Aortic smooth muscle cell (primary cell): ENCODE measurements at places on chromosomes 5 and 9. TPM values are rescaled to one million over a fixed set of nuclear protein-coding genes. Genes with fewer than 3 reads are reported as not detected.

The GARIN3 gene
- total RNA-seq, result not detected in 2 replicates

The RHOBTB3 gene
- total RNA-seq, result 27.5 and 34.6 TPM in 2 replicates

The SMIM33 gene
- not detected in 2 replicates for total RNA-seq

The BTNL8 gene
- total RNA-seq, result not detected in 2 replicates

The RNF183 gene
- total RNA-seq, result not detected in 2 replicates
